GM18507 (cell line): ENCODE measurements at places on chromosomes 1 and 21.
A peak's percentile ranks its signal among the peaks of the same experiment; 100 is the strongest.

DNA sequence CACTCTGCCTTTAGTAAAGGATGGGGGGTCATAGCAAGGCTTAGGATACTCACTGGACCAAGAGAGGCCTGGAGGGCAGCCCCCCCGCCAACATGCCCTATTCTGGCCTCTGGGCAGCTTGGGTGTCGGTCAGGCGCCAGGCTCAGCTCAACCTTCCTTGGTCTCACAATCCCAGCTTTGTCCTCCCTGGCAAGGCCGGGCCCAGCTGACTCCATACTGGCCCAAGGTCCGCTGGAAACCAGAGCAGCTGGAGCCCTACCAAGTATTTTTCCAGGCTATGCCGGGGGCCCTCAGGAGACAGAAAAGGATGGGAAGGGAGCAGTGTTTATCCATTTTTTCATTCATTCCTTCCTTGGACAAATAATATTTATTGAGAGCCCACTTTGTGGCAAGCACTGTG is 6.2 kb downstream of the FBXO2 start:
- DNase-seq: no peak

DNA sequence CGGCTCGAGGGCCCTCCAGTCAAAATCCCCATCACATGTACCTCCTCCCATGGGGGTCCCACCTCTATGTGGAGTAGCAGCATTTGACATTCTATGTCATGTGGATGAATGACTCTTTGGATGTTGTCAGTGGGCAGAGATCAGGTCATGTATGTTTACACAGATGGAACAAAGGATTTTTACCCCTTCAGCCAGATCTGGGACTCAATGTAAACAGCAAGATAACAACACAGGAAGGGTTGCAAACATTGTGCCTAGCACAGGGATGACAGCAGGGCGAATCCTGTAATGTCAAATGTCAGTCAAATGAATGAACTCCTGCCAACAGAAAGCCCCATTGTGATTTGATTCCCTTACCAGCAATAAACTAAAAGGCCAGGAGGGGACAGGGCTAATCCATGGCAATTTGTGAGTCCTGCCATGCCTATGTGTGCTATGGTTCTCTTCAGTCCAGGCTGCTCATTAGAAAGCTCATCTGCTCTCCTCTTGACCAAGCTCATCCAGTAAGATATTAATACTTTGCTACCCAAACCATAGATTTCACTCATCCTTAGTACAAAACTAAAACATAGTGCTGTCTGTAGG is 60.3 kb downstream of the PGBD5 start:
- DNase-seq: no peak

- no peak for DNase-seq
Observed at GRCh38 chr1:48114596-48115382, 107.7 kb upstream of the SLC5A9 start.

DNA sequence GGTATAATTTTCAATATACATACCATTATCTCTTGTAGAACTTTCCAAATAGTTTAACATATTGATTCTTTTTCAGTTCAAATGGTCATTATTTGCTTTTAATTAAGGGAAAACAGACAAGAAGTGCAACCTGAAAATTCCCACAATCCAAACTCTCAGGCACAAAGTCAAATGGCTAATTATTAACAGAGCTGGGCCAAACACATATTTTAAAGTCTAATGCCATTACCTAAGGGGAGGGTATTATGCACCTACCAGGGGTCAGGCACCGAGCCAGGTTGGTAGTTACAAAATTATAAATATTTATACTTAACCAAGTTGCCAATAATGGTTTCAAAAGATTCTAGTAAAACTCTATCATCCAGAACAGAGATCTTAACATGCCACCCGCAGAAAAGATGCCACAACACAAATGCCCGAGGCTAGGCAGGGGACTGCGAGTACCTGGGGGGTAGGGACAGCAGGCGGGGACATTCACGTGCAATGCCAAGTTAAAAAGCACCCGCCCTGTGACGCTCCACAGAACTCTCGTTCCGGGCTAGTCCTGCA is 15.0 kb downstream of the LBR start:
- DNase-seq: no peak

- no peak for DNase-seq
Observed at GRCh38 chr1:8497210-8497819, 179.4 kb downstream of the SLC45A1 start.

DNA sequence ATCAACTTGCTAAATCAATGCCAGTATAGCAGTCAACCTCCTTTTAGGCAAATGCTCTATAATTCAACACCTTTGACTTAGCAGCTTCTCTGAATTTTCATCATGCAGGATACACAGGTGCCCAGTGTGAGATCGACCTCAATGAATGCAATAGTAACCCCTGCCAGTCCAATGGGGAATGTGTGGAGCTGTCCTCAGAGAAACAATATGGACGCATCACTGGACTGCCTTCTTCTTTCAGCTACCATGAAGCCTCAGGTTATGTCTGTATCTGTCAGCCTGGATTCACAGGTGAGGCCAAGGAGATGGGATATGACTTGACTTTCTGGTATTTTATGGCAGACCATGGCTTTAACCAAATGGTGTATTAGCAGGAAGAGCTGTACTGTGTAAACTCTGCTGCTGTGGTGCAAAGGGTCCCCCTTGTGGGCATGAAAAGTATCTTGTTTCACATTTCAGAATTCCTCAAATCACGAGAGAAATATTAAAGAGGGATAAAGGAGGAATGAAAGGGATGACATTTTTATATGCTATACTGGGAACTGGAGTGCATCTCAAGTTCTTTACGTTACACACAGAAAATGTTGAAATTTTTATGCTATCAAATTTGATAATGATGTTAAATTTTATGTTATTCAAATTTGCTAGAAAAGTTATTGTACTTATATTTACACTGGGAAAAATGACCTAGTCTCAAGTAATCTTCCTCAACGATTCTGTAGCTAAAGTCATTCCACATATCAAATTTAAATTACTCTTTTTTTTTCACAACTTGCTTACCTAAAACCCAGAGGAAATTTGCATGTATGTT is 88.9 kb downstream of the CRB1 start:
- DNase-seq: no peak

GRCh38 chr1:109887271-109887670 is 23.4 kb upstream of the CSF1 start:
- no peak for DNase-seq

DNA sequence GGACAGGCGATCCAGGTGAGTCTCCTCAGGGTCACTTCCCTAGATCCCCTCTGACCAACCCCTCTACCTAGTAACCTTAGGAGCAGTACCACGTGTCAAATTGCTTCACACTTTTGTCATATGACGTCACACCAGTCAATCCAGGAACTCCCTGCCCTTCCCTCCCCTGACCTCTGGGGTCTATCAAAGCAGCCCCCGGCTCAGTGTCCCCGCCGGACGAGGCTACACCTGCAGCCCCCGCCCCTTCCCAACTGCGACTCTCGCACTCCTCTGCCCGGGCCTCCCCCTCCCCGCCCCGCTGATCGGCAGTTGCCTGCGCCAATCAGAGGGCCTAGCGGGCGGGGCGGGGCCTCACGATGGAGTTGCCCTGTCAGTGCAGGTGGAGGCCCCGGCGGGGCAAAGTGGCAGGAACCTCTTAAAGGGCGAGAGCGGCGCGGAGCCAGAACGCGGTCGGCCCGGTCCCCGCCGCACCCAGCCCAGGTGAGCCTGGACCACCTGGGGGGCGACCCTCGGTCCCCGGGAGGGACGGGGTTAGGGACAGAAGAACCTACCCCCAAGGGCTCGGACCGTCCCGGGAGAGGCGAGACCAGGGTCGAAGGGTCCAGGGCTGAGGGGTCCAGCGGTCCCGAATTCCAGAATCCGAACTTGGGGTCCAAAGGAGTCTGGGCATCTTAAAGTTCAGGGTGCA is 27.5 kb upstream of the EPB41 start:
- DNase-seq: peak; percentile 93

DNA sequence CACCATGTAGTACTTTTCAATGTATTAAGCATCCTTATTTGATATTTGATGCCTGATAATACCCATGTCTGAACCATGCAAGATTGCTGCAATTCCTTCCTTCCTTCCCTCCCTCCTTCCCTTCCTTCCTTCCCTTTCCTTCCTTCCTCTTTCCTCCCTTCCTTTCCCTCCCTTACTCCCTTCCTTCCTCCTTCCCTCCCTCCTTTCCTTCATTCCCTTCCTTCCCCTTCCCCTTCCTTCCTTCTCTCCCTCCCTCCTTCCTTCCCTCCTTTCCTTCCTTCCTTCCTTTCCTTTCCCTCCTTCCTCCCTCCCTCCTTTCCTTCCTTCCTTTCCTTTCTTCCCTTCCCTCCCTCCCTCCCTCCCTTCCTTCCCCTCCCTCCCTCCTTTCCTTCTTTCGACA is 29.7 kb upstream of the TMEM52 start:
- no peak for DNase-seq

GRCh38 chr1:67843746-67844145 is 10.5 kb upstream of the GNG12 start:
- DNase-seq: no peak
